ENCODE measurements at places on chromosomes 2 and 18. TPM values are rescaled to one million over a fixed set of nuclear protein-coding genes. Genes with fewer than 3 reads are reported as not detected.

COLEC11 gene
- 0.35 TPM for total RNA-seq

TMEM247 gene
- not detected for total RNA-seq

G6PC2 gene
- not detected for total RNA-seq

DCDC2C gene
- total RNA-seq: not detected

RND3 gene
- total RNA-seq: not detected

SNORC gene
- 0.97 TPM for total RNA-seq

MTLN gene
- 35.2 TPM for total RNA-seq

TRIM54 gene
- total RNA-seq: not detected

KATNAL2 gene
- 1.0 TPM for total RNA-seq

Measured in activated CD4-positive, alpha-beta T cell treated with anti-CD3 and anti-CD28 coated beads, Interleukin-2, amount 10 ng/mL, durations not matched to agents 7 days and 5 days (primary cell).